Fibroblast of skin of right quadriceps (primary cell): ENCODE measurements at places on chromosomes 11 and 22.

DNA sequence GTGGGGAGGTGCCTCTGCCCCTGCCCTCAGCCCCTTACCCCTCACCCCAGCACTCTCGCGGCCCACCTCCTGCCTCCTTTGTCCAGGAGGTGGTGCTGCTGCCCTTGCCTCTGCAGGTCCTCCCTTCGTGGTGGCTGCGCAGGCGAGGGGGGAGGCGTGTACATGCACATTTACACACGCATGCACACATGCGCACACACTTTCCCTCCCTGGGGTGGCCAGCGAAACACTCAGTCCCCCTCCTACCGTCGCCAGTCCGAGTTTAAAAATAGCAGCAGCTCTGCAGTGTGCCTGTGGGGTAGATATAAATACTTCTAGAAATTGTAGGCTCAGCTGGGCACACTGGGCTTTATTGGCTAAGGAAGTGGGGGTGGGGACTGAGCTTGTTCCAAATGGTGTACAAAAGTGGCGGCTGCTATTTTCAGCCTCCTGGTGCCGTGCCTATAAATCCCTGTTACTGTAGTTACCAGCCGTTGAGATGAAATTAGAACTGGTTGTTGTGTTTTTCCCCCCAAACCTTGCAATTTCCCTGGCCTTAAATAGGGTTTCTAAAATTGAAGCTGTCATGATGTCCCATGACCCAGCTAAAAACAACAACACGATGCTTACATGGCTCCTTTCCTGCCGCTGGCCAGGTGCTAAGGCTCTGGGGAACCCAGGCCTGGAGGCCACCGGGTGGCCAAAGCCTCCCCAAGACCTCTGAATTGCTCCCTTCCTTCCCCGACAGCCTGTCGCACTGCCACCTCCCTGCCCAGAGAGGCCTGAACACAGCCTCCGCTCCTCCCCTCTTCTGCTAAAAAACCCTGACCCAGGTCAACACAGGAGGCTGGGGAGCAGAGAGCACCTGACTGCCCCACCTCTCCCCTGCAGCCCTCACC lies 12.4 kb downstream of the PICK1 start:
- DNase-seq = no peak

DNA sequence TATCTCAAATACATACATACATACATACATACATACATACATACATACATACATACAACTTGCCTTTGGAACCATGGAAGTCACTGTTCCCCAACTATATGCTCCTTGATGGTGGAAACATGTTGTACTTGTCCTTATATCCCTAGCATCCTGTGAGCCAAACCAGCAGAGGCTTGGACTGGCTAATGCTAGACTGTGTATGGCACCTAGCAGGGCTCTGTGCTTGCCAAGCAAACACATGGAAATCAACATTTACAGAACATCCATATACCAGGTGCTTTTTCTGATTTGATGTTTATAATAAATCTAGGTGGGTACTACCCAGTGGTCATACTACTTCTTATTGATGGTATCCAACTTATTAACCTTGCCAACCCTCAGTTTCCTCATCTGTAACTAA lies 86.1 kb downstream of the ABTB2 start:
- no peak for DNase-seq

- DNase-seq = peak; percentile 76
These were observed 76.2 kb downstream of the SNX19 start for GRCh38 chr11:130839981-130840666.

DNA sequence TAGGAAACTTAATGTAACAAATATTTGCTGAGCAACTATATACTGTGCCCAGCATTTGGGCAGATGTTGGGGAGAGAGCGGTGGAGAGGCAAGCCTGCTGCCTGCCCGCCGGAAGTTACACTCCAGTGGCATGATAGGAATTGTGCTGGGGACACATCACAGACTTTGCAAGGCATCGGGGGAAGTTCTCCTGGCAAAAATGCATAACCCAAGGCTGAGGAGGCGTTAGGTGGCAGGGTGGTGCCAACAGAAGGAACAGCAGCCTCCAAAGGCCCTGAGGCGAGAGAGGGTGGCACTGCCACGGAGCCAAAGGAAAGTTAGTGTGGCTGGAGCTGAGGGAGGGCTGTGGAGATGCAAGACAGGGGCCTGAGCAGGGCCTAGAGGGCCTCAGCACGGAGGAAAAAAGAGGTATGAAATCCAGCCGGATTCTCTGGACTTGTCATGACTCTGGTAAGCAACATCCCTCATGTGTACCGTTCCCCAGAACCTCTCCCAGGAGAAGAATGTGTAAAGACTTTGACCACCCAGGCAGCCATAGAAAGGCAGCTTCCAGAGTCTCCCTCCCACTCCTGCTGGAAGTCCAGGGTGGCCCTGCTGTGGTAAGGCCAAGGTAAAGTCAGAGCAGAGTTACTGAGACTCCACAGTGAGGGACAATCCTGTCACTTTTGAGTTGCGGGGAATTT lies 76.1 kb upstream of the RAB1B start:
- DNase-seq = no peak

DNA sequence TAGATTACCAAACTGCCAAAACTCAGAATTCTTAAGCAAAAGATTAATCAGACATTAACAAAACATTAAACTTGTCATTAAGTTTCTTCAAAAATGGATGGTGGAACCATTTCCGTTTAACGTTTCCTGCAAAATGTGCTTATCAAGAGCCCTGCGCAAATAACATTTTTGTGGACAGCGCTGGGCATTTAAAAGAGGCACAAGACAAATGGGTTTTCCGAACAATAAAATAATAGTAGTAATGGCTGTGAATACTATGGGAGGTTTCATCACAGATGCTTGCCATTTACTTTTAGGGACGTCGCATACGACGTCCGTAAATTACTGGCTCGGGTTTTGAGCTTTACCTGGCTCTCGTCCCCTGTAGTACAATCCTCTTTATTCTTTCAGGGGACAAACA lies 1.1 kb downstream of the NPAT start:
- no peak for DNase-seq

DNA sequence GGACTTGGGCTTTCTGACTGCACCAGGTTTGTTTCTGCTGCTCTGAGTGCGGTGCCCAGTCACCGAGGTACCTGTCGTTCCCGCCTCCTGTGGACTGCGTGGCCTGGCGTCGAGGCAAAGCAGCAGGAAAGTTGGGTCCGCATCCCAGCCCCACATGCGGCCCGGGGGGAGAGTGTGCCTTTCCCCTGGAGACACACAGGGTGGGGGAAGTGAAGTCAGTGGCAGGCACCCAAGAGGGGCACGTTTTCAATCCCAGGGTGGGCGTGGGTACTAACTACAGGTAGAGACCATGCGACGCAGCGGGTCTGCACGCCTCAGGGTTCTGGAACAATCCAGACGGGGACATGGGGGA lies 25.3 kb upstream of the GRAMD4 start:
- DNase-seq = no peak

GRCh38 chr11:70076461-70076931 lies 1.6 kb upstream of the ANO1 start:
- no peak for DNase-seq

GRCh38 chr11:16609769-16610168 lies 128.7 kb upstream of the C11orf58 start:
- no peak for DNase-seq

DNA sequence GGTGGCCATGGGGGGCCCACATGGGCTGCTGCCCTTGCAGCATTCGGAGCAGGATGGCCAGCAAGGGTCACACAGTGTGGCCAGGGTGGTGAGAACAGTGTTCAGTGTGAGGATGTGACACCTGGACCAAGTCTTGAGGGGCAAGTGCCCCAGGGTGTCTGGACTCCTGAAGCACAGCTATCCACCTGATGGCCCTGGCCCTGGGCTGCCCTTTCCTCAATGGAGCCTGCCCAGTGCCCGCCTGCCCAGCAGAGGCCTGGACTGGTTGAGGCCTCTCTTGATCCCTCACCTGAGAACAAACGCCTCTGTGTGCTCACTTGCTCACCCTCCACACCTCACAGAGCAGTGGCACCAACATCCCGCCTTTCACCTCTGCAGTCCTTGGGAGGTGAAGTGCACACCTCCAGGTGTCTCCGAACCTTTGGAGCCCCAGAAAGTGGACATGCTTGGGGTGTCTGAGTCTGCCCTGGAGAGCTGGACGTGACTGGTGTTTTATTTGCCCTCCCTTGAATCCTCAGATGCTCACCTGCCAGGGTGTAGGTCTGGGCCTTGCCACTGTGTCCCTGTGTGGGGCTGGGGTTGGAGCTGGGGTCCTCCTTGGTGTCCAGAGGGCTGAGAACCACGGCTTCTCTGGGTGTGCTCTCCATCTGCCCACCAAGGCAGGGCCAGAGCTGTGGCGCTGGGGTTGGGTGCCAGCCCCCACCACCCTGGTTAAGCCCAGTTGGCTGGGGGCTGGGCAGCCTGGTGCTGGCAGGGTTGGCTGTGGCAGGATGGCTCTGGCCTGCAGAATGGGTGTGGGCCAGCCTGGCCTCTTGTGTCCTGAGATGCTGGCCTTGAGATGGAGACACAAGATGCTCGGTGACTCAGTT lies 3.8 kb upstream of the MUC2 start:
- DNase-seq = no peak

- no peak for DNase-seq
These were observed 3.4 kb downstream of the EHBP1L1 start for GRCh38 chr11:65579291-65579690.

GRCh38 chr11:32033067-32033466 lies 57.8 kb upstream of the RCN1 start:
- no peak for DNase-seq

- DNase-seq = no peak
These were observed 7.0 kb upstream of the SMARCB1 start for GRCh38 chr22:23779731-23780130.

- DNase-seq = no peak
These were observed 67.3 kb downstream of the IGF2 start for GRCh38 chr11:2071748-2072385.

- DNase-seq = no peak
These were observed 188.5 kb downstream of the MPPED1 start for GRCh38 chr22:43600265-43600664.

DNA sequence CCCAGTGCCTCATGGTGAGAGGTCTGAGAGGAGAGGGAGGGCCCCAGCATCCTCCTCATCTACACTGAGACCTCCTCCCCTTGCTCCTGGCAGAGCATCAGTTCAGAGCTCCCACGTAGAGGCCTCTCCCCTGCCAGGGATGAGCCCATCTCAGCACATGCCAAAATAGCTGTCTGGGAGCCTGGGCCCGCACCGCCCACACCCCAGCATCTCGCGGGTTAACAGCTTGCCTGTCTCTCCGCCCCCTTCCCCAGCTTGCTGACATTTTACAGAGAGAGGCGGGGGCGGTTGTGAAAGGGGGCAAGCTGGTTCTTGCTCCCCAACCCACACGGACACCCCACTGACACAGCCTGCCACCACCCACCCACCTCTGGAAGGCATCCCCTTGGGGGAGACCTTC lies 6.4 kb downstream of the DGKZ start:
- DNase-seq = no peak

DNA sequence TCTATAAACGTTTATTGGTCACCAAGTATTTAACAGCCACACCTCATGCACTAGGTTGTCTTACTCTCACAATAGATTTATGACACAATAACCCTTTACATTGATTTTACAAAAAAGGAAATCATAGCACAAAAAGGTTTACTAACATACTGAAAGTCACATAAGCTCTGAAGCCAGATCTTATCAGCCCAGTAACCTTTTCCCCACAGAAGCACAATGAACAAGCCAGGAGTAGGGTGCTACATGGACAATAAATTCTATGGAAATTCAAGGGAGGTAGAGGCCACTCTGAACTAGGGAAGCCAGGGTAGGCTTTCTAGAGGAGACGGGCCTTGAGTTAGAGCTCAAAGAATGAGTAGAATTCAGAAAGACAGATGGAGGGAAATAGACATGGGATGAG lies 633.5 kb upstream of the CADM1 start:
- no peak for DNase-seq

GRCh38 chr11:57978686-57979531 lies 44.8 kb upstream of the OR9Q1 start:
- DNase-seq = no peak

DNA sequence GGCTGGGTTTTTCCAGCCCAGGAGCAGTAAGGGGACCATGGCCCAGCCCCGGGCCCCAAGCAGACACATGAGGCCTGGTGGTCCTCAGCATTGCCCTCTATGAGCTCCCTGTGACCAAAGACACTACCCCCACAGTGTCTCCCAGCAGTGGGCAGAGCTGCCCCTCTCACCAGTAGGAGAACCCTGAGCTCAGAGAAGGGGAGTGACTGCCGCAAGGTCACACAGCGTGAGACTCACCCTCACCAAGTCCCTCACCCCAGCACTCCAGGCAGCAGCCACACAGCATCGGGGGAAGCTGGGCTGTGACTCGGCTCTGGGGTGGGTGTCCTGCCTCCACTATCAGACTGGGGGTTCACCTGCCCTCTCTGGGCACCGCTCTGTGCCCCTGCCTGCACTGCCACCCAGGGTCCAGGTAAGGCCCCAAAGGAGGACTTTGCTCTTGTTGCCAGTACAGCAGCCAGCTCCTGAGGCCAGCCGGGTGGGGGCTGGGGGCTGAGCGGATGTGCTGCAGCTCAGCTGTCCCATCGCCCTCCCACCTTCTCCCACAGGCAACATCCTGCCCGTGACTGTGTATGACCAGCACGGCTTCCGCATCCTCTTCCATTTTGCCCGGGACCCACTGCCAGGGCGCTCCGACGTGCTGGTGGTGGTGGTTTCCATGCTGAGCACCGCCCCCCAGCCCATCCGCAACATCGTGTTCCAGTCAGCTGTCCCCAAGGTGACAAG lies 7.9 kb upstream of the SH3BP1 start:
- no peak for DNase-seq

DNA sequence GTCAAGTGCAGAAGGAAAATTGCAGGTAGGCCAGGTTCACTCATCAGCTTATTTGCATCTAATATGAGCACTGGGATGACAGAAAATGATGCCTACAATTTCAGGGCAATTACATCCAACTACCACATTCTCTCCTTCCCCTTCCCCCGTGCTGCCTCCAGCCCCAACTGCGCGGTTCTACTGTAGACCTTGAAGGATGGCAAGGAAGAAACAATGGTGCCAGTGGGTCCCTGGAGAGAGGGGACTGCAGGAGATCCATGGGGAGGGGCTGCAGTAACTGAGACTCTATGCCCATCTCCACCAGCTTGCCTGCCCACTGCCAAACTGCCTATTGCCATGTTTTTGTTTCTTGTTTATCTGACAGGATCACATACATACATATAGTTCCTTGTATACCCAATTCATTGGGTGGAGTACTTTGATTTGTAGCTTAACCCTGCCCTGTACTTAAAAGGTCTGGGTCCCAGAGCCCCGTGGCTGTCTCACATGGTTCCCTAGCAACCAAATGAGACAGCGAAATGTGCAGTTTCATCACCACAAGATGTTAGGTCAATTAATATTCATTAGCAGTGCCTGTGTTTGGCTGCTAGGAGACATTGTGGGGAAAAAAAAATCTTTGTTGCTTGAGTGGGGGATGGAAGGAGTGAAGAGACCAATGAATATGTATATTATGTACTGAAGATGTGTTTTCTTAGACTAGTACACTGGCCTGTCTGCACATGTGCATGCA lies 253.5 kb upstream of the PLET1 start:
- DNase-seq = no peak

DNA sequence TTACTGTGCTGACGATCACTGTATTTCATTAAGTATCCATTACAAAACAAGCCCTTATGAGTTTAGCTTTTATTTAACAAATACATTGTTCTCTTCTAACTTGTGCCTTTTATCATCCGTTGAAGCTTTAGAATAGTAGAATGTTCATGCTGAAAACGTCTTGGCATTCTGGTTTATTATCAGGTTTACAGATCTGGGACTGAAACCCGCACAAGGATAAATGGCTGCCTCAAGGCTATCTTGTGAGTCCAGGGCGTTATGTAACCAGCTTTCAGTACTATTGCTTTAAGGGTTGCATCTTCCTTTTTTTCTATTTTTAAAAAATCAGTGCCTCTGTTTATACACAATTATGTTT lies 66.6 kb upstream of the PRODH start:
- DNase-seq = no peak
